ENCODE measurements at places on chromosomes 5 and 9. TPM values are rescaled to one million over a fixed set of nuclear protein-coding genes. Genes with fewer than 3 reads are reported as not detected.

CEP78 gene
- total RNA-seq: 23.6 TPM

OTP gene
- total RNA-seq: not detected

DAB2 gene
- total RNA-seq: 53.9 TPM

TNFSF15 gene
- total RNA-seq: under 0.01 TPM

TSSK1B gene
- total RNA-seq: not detected

APBA1 gene
- 0.58 TPM for total RNA-seq

POU5F2 gene
- total RNA-seq: not detected

SPATA31C1 gene
- not detected for total RNA-seq

PAEP gene
- total RNA-seq: not detected

ANKRD31 gene
- total RNA-seq: not detected

ESM1 gene
- total RNA-seq: 6.6 TPM

NSG2 gene
- total RNA-seq: not detected

BARX1 gene
- not detected for total RNA-seq

CCDC192 gene
- total RNA-seq: not detected

SPATA31A3 gene
- not detected for total RNA-seq

ARRDC3 gene
- 33.2 TPM for total RNA-seq

OR1Q1 gene
- not detected for total RNA-seq

NPR3 gene
- 4.6 TPM for total RNA-seq

BTNL3 gene
- total RNA-seq: not detected

FCN2 gene
- total RNA-seq: not detected

SHISAL2B gene
- not detected for total RNA-seq

LEAP2 gene
- total RNA-seq: not detected

ANKRD34B gene
- total RNA-seq: not detected

FGF1 gene
- total RNA-seq: 1.8 TPM

SOHLH1 gene
- not detected for total RNA-seq

ANAPC2 gene
- 10.7 TPM for total RNA-seq

CYLC2 gene
- total RNA-seq: not detected

PCDHA8 gene
- total RNA-seq: not detected
